ENCODE measurements at places on chromosomes 3 and 15.

DNA sequence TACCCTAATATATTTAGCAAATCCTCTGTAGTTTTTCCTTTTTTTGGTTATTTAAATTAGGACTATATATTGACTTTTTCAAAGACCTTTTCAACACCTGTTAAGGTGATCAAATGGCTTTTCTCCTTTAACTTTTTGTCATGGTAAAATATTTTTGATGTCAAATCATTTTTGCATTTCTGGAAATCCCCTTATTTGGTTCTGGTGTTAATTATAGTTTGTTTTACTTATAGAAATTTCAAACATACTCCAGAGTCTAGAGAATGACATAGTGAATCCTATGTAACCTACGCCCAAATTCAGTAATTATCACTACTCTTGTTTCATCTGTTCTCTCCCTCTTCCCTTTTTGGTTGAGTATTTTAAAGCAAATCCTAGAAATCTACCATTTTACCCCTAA lies 121.3 kb upstream of the TBL1XR1 start:
- DNase-seq, result no peak

GRCh38 chr3:88997260-88997659 lies 110.2 kb upstream of the EPHA3 start:
- no peak for DNase-seq

DNA sequence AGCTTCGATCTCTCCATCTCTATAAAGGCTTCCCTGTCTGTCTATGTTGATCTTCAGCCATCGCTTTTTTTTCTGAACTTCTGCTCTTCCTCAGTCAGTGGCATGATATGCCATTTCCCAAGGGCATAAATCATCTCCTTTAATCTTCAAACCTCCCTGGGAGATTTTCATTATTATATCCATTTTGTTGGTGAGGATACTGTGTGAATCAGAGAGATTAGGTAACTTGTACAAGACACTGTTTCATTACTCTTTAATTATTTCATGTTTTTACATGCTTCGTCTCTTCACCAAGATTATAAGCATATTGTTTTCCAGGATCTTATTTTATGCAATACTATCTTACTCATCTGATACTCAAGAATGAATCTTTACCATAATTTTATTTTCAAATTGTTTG lies 124.8 kb upstream of the ATP11B start:
- no peak for DNase-seq

DNA sequence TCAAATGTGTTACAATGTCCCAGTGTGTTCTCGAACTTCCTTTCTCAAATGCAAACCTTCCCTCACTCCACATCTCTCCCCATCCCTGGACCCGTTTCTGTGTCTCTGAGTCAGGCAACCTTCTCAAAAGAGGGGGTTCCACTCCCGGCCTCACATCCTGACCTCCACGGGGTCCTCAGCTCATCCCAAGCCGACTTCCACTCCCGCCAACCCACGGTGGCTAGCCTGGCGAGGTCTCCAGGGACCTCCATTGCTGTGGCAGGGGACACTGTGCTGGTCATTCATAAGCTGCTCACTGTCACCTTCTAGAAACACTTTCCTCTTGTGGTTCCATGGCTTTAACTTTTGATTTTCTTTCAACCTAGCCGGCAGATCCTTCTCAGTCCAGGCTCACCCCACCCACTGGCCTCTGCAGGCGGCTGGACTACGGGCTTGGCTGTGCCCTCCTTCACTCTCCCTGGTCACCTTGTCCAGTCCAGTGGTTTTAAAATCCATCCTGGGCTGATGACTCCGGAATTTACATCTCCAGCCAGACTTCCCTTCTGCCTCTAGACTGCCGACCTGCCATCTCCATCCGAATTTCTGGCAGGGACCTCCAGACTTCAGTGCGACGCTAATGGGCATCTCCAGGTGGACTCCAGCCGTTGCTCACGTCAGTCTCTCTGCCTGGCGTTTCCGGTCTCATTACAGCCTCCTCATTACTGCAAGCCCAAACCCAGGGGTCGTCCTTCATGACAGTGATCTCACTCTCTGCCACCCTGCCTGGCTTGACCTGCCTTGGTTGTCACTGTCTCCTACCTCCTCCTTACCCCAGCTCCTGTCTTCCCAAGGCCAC lies 20.0 kb downstream of the ABTB1 start:
- DNase-seq, result no peak

- DNase-seq, result no peak
Measured at GRCh38 chr3:171165499-171165921, 139.0 kb upstream of the SLC2A2 start.

DNA sequence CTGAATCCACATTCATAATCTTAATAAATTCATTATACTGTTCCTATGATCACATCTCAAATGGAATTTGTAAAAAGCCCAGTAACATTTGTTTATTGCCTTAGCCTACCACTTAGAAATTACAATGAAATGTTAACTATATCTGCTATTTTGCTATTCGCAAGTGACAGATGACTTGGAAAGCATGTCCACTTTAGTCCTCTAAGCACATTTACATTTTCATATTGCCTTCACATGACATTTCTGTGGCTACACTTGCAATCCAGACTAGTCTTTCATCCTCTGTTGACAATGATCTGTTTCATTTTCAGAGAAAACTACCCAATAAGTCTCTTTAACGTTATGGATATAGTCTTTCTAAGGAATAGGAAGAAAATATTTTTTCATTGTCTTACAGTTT lies 741.8 kb downstream of the FHIT start:
- DNase-seq, result no peak

GRCh38 chr3:185726254-185726967 lies 98.4 kb downstream of the IGF2BP2 start:
- no peak for DNase-seq

DNA sequence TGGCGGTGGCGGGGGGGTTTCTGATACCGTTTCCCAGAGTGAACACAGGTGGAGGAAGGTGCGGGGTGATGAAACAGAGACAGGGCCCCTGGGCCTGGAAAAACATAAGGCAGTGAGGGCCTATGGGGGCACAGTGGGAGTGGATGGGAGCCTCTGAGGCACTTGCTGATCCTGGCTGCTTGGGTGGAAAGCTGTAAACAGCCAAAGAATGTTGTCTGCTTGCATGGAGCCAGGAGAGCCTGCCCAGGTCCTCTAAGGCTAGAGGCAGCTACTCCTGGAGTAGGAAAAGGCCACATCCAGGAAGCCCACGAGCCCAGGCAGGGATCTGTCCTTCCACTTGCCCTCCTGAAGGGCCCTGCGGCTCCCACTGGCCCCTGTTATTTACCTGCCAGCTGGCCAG lies 2.9 kb upstream of the SEMA3B start:
- no peak for DNase-seq

DNA sequence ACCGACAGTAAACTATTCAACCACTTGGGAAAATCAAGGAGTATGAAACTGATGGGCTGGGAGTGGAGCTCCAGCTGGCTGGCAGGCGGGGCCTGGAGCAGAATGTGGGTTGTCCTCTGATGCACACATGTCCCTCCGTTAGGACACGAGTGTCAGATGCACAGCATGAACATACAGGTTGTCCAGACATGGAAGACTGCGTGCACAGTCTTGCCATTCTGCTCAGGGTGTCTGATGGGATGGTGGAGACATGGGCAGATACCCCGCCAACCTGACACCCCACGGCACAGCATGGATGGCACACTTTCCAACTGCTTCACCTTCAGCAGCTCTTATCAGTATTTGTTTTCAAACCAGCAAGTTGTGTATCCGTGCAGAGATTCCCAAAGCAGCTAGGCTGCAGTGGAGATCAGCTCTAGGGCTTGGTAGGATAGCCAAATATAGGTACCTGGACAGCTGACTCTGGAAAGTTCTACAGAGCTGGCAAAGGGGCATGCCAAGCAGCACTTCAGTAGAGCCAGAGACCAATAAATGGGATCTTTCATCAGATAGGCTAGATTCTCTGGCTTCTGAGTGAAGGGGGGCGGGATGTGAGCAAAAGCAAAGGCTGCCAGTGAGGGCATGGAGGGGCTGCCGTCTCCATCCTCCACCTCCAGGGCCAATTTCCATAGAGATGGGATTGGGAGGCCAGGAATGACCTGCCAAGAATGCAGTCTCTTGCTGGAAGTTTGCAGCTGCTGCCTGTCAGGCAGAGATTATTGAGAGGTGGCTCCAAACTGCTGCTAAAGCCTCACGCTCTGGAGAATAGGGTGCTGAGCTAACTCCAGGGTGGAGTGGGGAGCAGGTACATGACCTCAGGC lies 47.2 kb upstream of the KY start:
- DNase-seq, result no peak

- DNase-seq, result no peak
Measured at GRCh38 chr3:11010426-11011165, 18.0 kb downstream of the SLC6A1 start.

DNA sequence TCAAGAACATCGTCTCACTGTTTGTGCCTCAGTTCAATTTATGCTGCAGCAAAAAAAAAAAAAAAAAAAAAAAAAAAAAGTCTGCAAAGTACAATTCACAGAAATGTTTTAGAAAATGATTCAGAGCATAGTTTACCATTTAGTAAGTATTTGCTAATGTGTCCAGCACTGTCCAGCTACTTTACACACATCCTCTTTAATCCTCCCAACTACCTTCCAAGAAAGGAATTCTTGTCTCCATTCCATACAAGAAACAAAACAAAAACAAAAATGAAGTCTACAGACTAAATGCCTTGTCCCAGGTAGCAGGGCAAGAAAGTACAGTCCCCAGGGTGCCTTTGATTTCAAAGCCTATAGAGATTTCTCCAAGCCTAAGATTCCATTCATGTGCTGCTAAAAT lies 38.9 kb upstream of the SNTN start:
- peak; percentile 19 for DNase-seq

GRCh38 chr15:32107477-32108080 lies 77.3 kb downstream of the CHRNA7 start:
- DNase-seq, result no peak

GRCh38 chr3:138400651-138401070 lies 33.8 kb upstream of the ESYT3 start:
- no peak for DNase-seq

GRCh38 chr3:43062040-43062563 lies 43.8 kb downstream of the POMGNT2 start:
- DNase-seq, result no peak

DNA sequence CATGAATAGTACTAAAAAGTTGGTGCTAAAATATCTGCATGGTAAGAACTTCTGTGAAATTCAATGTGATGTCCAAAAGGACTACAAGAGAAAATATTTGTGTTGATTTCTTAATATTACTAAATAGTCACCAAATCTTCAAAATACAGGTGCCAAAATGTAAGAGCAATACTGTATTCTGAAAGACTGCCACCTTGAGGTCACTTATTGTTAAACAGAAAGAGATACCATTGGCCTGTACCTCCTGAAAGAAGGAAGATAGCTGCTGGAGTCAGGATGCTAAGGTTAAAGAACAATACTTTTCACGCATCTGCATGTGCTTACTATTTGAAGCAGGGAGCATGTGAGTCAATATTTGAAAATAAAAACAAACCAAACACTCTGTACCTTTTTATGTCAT lies 72.0 kb upstream of the LSAMP start:
- no peak for DNase-seq

GRCh38 chr3:195732940-195733339 lies 12.2 kb downstream of the MUC20 start:
- DNase-seq, result no peak

- DNase-seq, result no peak
Measured at GRCh38 chr3:72744330-72744729, 103.9 kb downstream of the SHQ1 start.

DNA sequence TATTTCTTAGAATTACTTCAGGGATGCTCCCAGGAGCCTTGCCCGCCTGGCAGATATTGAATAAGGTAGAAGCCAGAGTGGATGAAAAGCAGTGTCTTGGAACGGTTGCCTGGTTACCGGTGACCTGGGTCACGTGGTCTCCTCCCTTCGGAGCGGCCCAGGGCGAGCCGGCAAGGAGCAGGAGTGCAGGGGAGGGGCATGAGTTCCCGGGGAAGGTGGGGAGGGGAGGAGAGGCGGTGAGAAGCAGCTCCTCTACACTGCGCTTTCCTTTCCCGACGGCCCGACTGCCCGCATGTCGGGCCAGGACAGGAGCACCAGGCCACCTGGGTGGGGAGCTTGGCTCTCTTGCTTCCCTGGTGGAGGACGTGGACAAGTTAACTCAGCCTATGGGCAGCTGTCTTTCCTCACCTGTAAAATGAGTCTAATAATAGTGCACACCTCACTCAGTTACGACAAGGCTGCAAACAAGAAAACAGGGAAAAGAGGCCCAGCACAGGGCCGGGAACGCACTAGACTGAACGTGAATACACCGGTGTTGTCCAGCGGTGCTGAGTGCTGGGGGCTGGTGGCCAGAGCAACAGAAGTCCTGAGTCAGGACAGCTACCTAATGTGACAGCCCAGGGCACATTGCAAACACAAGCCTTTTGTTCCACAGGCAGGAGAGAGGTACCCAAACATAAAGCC lies 198.3 kb downstream of the ADAMTS9 start:
- no peak for DNase-seq

DNA sequence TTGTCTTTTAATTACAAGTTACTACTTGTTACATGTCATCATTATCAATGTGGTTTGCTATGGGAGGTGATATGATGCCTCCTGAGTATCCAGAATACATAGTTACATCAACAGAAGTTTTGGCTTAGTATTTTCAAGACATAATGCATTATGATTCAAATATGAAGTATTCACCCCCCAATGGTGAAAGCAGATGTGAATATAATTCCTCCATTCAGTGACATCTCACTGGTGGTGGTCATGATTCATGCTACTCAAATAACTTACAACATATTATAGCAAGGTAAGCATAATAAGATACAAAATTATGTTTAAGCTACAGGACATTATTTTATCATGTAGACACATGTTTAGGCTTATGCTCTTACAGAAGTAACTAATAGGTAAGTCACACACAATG lies 34.9 kb upstream of the TTBK2 start:
- peak; percentile 50 for DNase-seq

- no peak for DNase-seq
Measured at GRCh38 chr3:45528429-45528828, 66.1 kb upstream of the LIMD1 start.

- no peak for DNase-seq
Measured at GRCh38 chr3:55935241-55935640, 448.1 kb upstream of the WNT5A start.

DNA sequence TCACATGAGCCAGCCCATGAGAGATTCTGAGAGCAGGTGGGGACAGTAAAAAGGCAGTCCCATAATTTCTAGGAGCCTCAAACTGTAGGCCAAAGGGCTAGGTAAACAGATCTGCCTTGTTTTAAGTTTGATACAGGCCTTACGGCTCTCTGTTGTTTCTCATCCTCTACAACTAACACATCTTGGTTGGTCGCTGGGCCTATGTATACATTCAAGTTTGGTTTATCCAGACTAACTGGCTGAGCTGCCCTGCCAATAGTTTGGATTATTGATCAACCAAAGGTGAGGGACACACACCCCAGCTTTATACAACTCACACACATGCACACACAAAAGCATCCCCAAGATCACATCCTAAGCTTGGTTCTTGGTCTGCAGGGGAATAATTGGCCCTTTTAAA lies 3.0 kb downstream of the SIAH2 start:
- DNase-seq, result no peak

Data from non-pigmented ciliary epithelial cell (primary cell).